Activated T-helper 1 cell treated with anti-CD3 and anti-CD28 coated beads, Interleukin-2, amount 50 U/mL, for 16 hours (primary cell): ENCODE measurements at places on chromosomes 16 and 17.
A peak's percentile ranks its signal among the peaks of the same experiment; 100 is the strongest.

DNA sequence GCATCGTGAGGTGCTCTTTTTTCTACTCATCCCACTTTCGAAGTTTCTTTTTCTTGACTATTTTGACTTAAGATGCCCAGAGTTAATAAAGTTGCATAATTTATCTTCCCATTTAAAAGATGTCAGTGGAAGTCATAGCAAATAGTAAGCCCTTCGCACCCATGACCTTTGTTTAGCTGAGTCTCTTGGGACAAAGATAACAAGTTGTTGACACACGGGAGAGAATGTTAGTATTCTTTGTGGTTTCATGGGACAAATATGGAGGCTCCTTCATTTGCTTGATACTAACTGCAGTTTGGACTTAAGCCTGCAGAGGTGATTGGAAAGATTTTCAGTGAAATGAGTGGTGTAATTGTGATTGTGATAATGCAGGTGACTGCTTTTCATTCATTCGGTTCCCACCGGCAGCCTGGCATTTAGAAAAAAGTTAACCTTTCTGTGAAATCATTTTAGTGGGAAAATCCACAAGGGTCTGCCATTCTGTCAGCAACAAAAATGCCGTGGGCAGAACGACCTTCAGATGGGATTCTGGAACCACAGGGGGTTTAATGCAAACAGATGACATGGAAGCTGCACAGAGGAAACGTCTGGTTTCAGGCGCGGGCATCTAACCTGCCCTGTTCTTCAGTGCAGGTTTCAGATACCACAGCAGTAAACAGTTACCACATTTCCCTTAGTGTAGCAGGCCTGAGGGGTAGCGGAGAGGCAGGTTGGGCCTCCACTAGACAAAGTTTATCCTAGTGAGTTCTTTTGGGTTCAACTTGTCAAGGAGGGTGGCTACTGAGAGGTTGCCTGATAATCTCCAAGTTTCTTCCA is 123.0 kb downstream of the RPTOR start:
- DNase-seq = no peak

DNA sequence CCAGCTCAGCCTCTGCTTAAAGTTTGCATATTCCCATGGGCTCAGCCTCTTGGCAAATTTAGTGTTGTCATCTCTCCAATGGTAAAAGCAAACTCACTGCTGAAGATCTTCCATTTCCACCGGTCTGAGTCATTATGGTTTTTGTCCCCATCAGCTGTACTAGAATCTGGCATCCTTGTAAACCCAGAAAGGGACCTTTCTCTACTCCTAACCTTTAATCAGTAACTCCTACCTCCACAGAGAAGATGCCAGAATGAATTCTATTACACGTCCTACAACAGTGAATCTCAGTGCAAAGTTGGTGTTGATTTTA is 45.8 kb downstream of the ZNF652 start:
- DNase-seq = no peak

- DNase-seq = peak; percentile 76
These were observed at the start of gene HID1 for GRCh38 chr17:74972107-74972972. HID1 (minus strand) TSS chr17:74972759; CDS start chr17:74972656, 103 bp downstream.

DNA sequence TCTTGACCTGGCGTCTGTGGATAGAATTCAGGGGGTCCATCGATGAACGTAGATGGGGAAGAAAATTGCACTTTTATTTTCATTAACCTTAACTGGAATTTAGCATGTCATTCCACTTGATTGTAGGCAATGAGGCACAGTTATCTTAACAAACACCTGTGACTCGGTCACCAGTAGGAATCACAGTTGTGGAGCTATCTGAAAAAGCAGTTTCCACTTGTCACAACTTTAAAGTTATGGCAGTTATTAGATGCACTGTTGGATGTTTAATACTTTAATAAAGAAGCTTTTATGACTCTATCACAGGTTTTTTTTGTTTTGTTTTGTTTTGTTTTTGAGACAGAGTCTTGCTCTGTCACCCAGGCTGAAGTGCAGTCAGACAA is 83.7 kb upstream of the LGALS9 start:
- DNase-seq = no peak

- peak; percentile 61 for DNase-seq
These were observed 7.8 kb upstream of the PDK2 start for GRCh38 chr17:50087246-50087911.

- no peak for DNase-seq
These were observed 345.4 kb downstream of the PMP22 start for GRCh38 chr17:14919631-14920213.

DNA sequence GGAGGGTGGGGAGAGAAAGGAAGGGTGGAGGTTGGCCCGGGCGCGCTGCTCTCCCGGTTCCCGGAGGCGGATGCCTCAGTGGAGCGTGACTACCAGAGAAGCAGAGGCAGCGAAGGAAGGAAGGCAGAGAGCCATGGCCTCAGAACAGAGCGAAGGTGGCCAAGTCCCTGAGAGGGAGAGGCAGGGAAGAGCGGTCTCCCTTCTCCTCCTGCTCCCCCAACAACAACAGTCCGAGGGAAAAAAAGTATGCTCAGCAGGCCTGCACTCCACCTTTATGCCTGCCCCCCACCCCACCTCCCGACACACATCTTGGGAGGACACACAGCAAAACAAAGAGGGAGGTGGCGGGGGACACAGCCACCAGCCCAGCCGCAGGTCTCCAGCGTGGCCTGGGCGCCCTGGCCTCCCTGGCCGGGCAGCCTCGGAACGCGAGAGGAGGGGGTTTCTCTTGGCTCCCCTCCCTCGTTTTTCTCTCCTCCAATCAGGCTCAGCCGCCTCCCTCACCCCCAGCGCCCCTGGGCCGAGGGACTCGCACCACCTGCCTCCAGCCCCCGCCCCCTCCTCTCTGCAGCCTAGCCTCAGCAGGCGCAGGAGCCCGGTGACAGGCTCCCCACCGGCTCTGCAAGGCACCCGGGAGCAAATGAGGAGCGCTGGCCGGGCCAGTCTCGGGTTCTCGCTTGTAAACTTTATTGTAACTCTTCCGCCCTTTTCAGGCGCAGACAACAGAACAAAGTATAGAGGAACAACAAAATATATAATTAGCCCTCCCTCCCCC is 1.1 kb upstream of the HOXB7 start:
- DNase-seq = no peak

- DNase-seq = no peak
These were observed 96.3 kb upstream of the ZNF469 start for GRCh38 chr16:88286301-88286923.

- no peak for DNase-seq
These were observed 19.9 kb upstream of the C16orf87 start for GRCh38 chr16:46850619-46851555.

GRCh38 chr16:9908613-9909012 is 273.6 kb downstream of the GRIN2A start:
- DNase-seq = no peak

DNA sequence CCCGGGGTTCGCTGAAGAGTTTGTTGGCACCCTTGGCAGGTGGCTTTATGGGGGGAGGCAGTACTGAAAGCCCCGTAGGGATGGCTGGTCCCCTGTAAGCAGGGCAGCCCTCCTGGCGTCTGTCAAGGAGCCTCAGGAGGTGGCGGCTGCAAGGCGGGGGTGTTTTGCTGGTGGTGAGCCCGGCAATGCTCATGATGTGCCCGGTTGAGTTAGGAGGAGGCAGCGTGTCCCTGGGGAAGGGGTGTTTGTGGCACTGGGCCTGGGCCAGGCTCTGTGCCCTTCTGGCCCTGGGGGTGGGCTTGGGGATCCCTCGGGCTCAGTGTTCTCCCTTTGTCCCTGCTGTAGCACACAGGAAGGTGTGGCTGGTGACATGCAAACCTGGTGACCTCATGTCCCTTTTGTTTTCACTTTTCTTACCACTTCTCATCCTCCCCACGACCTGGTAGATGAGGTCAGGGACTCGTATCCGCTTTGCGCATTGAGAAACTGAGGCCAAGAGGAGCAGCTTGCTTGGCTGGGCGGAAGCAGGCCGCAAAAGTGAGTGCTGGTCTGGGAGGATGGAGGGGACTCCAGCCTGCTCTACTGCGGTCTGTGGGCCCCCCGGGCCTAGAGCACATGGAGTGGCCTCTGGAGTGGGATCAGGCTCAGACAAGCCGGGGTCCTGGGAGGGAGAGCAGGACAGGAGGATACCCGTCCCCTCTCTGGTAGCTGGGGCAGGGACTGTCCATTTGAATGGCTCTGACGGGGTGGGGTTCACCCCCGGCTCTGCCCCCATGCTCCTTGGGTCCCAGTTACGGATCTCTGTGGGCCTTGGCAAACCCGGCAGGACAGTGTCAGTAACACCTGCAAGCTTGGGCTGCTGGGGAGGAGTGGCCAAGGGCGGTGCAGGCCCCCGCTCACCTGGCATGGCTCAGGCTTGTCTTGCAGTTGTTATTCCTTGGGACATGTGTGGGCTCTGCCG is 2.2 kb downstream of the SNN start:
- no peak for DNase-seq
